Central memory CD8-positive, alpha-beta T cell (primary cell): ENCODE measurements at places on chromosomes 1 and 21.

DNA sequence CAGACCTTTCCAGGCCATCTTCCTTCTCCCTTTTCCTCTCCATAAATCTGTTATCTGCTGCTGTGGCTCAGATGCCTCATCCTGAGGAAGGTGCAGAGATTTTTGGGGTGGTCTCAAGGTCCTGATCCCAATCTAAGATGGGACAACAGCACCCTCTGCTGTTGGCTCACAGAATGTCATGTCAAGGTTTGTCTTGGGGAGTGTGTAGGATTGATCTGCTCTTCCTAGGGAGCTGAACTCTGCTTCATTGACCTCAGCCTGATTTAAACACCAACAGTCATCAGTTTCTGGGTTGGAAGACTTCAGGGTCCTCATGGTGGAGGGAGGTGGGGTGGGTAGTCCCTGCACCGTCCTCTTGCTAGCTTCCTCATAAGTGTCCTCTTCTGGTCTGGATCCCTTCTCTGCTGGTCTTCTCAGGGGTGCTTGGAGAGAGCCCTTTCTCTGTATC lies 62.8 kb upstream of the LAX1 start:
- DNase-seq = peak; percentile 55

- DNase-seq = no peak
These were observed 100.7 kb downstream of the BARHL2 start for GRCh38 chr1:90616395-90616794.

DNA sequence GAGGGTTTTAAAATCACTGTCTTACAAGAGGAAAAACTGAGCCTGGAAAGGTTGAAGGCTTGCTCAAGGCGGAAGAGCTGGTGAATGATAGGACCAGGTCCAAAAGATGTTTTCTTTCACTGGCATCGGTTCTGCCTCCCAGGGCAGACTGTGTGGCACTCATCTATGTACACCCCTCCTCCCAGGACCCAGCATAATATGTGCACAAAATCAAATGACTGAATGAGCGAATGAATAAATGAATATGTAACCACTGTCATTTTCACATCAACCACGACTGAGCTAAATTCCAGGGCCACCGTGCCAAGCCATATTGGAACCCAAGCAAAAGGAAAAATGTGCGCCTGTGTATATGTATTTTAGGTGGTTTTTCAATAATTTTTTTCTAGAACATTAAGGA lies 99.3 kb upstream of the ZBTB40 start:
- DNase-seq = no peak

- no peak for DNase-seq
These were observed 85.5 kb upstream of the CACNA1E start for GRCh38 chr1:181397845-181398244.

GRCh38 chr1:213124590-213124989 lies 73.5 kb downstream of the RPS6KC1 start:
- DNase-seq = no peak

GRCh38 chr1:226617109-226617508 lies 68.5 kb downstream of the STUM start:
- DNase-seq = no peak

DNA sequence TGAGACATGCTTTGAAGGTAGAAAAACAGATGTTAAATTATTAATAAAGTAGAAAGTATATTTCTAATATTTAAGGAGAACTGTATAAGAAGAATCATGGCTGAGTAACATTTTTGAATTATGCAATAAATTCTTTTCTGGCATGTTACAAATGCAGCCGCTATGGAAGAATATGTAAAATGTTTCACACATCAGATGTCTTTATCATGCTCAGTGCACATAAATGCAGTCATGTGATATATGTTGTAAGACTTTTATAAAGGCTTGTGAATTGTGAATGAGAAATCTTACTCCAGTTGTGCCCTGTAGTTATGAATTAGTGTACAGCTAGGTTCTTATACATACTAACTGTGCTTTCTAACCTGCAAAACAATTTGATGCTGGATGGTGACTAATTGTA lies 53.5 kb downstream of the LRRC8B start:
- DNase-seq = no peak

- DNase-seq = no peak
These were observed 177.1 kb downstream of the GABPA start for GRCh38 chr21:25911730-25912401.
